ENCODE measurements at places on chromosomes 1 and 21. TPM values are rescaled to one million over a fixed set of nuclear protein-coding genes. Genes with fewer than 3 reads are reported as not detected.
A peak's percentile ranks its signal among the peaks of the same experiment; 100 is the strongest.

The CD1C gene
- not detected for total RNA-seq

The OR6N1 gene
- total RNA-seq = not detected

The ASTN1 gene
- not detected for total RNA-seq

DNA sequence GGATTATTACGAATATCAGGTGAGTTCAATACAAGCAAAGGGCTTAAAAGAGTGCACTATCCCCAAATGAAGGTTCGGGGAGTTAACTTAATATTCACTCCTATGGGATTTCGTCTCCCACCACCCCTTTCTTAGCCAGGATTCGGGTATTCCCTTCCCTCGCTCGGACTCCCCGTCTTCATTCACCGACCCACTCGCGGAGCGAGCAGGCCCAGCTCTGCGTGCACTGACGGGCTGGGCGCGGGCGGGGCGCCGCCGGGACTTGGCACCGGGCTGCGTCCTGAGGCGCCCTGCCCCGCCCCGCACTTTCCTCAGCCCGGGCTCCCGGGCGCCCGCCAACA, 7.7 kb upstream of the MPZL1 start:
- DNase-seq = peak; percentile 91
